Nephron progenitor cell (in vitro differentiated cells): ENCODE measurements at places on chromosomes 16 and 17.

GRCh38 chr16:88784074-88784855 is 755 bp downstream of the PIEZO1 start:
- DNase-seq, result peak; percentile 79

DNA sequence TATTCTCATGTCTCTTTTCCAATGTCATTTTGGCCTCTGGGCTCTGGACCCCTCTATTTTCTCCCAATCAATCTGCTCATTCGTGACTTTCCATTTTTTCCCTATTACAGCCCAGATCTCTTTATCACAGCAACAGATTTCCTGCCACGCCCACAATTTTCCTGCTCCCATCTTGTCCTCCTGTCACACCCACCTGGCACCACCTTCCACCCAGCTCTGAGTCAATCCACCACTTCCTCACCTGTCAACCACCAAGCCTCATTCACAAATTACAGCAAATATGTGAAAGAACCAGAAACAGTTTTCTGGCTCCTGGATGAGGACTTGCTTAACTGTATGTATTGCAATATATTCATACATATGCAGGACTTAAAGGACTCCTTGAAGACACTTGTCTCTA is 311.3 kb downstream of the GRIN2A start:
- DNase-seq, result no peak

GRCh38 chr17:77405867-77406732 is 265.3 kb downstream of the SEC14L1 start:
- no peak for DNase-seq

DNA sequence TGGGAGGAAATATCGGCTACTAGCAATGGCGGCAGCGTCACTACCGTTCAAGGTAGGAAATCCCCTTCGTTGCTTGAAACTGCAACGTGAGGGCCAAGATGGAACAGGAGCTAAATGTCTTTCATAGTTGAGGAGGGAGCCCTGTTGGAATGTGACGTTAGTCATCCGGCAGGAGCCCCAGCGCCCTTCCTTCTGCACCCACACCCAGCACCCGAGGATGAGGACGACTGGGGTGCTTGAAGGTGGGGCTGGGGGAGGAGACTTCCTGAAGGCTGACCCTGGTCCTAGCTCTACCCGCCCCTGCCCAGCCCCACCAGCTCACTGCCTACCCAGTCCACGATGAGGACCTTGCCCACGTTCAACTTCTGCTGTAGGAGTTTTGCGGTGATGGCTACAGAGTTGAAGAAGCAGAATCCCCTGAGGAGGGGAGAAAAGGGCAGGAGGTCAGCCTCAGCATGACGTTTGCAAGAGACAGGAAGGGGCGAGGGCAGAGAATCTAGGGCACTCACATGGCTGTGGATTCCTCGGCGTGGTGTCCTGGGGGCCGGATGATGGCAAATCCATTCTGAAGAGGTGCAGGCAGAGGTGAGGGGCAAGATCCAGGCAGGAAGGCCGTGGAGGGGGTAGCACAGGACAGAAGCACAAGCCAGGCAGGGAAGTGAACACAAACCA is 11.9 kb downstream of the G6PC3 start:
- no peak for DNase-seq

GRCh38 chr17:57487573-57487972 is 231.2 kb downstream of the MSI2 start:
- DNase-seq, result no peak

DNA sequence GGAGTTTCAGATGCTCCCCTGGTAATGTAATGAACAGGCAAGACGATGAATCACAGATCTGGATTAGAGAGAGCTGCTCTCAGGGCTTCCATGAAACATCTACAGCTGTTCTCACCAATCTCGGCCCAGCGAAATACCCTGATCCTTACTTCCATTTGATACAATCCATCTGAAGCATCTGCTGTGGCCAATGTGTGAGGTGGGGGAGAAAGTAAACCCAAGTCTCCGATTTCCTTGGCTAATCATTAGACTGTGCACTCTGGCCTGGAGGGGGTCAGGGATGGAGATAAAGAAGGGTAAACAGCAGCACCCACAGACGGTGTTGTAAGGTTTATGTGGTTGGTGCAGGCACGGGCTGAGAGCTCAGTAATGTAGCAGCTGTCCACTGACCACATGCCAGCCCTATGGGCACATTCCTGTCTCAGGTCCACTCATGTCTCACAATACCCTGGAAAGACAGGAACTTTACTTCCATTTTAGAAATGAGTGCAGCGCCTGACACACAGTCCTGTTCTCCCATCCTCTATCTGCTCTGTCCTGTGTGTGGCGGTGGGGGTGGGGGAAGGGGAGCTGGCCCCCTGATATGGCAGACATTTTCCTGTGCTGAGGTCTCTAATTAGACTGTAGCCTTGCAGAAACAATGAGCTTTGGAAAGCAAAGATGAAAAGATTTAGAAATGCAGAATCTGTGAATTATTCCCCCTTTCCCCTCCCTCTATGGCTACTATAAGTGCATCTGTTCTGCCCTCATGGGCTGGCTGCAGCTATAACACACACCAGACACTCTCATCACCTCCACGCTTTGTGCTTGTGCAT is 48.3 kb upstream of the ERN1 start:
- no peak for DNase-seq

GRCh38 chr17:17700251-17700969 is 19.2 kb downstream of the RAI1 start:
- DNase-seq, result peak; percentile 56

DNA sequence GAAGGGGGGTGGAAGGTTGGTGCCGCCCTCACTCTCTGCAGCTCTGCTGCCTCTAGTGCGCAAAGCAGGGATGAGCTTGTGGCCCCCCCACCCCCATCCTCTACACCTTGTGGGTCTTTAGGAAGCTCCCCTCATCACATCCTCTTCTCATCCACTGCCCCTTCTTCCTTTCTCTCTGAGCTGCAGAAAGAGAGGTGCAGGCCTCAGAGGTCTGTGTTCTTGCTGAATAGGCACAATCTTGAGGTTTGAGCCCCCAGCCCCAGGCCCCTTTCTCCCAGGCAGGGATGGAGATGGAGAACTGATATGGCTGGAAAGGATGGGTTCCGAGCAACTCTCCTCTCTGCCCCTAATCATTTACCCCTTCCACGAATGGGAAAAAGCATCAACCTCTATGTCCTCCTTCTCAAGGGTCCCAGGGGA is 2.6 kb downstream of the CACNA1G start:
- DNase-seq, result no peak

DNA sequence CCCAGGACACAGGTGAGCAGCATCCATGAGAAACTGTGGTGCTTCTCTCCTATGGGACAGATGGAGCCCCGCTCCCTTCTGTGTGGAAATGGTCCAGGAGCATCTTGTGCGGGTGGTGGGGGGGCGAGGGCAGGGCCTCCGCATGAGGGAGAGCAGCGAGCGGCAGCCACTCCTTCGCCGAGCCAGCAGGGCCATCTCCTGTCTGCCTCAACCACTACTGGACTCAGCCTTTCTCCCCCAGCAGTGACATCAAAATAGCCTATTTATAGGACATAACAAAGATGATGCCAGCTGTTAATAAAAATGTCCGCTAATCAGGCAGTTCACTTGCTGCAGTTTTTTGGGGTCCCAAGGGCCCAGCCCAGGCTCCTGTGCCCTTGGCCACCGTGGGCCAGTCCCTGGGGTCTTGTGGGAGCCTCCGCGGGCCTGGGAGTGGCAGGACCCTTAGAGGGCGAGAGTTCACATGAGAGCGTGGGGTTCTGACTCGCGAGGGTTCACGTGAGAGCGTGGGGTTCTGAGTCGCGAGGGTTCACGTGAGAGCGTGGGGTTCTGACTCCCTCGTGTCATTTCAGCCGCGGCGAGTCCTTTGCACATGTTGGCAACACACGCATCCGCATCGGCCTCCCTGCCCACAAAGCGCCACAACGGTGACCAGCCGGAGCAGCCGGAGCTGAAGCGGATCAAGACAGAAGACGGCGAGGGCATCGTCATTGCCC is 47.4 kb downstream of the WDR45B start:
- DNase-seq, result no peak

GRCh38 chr16:77599793-77600415 is 122.4 kb upstream of the NUDT7 start:
- DNase-seq, result peak; percentile 16

GRCh38 chr16:78490847-78491246 is 391.4 kb downstream of the WWOX start:
- DNase-seq, result no peak

DNA sequence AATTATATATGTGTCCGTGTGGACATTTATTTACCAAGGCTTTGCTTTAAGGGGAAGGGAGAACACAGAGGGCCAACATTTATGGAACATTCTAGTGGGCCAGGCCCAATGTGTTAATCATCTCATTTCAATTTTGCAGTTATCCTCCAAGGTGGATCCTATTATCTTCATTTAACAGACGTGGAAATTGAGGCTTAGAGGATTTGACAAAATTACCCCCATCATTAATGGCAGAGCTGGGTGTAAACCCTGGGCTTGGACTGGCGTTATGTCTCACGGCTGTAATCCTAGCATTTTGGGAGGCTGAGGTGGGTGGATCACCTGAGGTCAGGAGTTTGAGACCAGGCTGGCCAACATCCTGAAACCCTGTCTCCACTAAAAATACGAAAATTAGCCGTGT is 26.4 kb downstream of the PITPNC1 start:
- no peak for DNase-seq

DNA sequence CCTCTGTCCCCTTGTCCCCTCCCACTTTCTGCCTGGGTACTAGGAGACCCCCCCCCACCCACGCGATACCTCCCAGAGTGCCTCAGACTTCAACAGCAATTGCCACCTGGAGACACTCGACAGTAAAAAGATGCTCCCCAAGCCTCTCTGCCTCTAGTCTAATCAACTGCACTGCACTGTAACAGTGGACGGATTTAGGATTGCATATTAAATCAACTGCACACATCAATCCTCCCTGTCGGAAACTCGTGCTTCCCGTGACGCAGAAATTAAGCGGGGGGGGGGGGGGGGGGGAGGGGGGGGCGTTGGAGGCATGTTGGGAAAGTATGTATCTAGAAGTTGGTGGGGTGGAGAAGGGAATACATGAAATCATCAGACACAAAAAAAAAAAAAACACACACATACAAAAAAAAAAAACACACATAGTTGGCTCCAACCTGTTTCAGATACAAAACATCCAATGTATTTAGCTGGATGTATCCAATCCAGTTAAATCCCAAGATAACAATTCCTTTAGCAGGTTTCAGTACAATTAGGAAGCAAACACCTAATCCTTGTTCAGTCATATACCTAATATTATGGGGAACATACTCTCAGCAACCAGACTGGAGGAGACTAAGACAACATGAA is 29.7 kb downstream of the FAM222B start:
- DNase-seq, result no peak
